ENCODE measurements at places on chromosomes 5 and 9.

DNA sequence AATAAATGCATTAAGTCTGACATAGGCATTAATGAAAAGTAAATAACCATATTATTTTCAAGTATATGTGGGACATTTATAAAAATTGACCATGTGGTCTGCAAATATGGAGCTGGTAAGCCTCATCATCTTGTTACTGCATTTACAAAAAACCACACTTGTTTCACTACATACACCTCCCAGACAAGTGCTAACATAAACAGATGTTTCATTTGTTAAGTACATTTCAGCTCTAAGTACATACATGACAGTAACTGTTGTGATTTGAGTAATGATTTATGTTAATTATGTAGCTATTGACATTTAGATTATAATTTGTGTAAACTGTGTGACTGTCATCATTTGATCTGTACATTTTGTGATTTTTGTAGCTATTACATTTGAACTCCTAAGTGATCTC lies 13.9 kb downstream of the IDNK start:
- no peak for DNase-seq

DNA sequence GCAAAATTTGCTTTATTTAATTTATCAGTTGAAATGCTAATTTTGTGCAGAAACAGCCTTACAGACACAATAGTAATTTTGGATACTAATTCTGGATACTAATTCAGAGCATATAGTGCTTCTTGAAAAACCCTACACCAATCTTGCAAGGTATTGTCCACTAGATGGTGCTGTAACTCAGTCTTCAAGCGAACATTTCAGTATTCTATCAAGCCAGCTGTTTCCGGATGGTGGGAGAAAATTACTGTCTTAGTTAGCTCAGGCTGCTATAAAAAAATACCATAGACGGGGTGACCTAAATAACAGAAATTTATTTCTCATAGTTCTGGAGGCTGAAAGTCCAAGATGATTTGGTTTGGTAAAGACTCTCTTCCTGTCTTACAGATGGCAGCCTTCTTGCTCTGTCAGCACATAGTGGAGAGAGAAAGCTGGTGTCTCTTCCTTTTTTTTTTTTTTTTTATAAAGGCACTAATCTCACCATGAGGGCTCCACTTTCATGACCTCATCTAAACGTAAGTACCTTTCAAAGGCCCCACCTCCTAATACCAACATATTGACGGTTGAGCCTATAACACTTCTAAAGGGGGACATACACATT lies 1306.5 kb upstream of the CDH9 start:
- no peak for DNase-seq

GRCh38 chr5:148995791-148996190 lies 67.1 kb downstream of the SH3TC2 start:
- no peak for DNase-seq

GRCh38 chr5:74679966-74680365 lies 5.1 kb upstream of the HEXB start:
- no peak for DNase-seq

GRCh38 chr9:88596376-88596775 lies 61.4 kb downstream of the NXNL2 start:
- no peak for DNase-seq

DNA sequence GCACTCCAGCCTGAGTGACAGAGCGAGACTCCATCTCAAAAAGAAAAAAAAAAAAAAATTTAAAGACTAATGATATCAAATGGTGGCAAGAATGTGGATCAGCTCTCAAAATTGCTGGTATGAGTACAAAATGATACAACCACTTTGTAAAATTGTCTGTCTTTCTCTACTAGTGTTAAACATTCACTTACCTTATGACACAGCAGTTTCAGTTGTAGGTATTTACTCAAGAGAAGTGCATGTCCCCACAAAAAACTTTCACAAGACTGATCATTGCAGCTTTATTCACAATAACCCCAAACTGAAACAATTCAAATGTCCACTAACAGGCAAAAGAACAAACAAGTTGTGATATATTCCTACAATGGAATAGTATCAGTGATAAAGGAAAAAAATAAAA lies 14.7 kb upstream of the CETN3 start:
- no peak for DNase-seq

GRCh38 chr5:132094393-132095076 lies 20.9 kb downstream of the CSF2 start:
- DNase-seq = no peak

GRCh38 chr5:154517181-154517580 lies 39.2 kb upstream of the HAND1 start:
- DNase-seq = no peak
